Immature natural killer cell (primary cell): ENCODE measurements at places on chromosomes 1 and 21.

DNA sequence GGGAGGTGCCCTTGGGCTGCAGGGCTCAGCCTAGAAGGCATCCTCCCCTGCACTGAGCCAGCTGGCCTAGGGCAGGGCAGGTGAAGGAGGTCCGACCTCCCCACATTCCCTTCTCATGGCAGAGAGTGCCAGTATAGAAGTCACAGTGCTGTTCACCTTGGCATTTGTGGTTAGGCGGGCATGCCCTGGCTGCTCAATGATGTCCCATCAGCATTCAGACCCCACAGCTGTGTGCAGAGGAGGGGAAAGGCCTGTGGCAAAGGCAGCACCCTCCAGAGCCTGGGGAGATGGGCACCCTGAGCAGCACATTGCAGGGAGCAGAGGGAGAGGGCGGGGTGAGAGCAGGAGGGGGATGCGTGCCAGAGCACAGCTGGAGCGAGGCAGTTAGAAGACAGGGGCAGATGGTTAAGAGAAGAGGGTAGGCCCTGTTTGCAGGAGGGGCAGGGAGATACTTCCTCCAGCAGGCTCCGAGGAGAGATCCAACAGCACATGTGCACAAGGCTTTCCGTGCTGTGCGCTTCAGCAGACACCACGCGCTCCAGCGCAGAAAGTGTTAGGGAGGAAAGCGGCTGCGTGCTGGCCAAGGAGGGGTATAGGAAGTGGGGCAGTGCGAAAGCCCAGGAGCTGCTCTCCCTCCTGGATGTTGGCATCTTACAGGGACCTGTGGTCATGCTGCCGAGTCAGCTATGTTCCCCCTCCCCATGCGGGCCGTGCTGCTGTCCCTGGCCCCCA is 43.7 kb upstream of the COL6A1 start:
- H3K4me1 ChIP-seq: no peaks in the 10 kb centered on the region
- no peak for DNase-seq
- no peaks in the 10 kb centered on the region for H3K27me3 ChIP-seq

- H3K36me3 ChIP-seq: no peaks in the 10 kb centered on the region
- H3K27ac ChIP-seq: no peak overlapping the region
- H3K4me3 ChIP-seq: no peak overlapping the region
- H3K27me3 ChIP-seq: peaks cover 6% of the 10 kb centered on the region
- H3K4me1 ChIP-seq: no peaks in the 10 kb centered on the region
Measured at GRCh38 chr1:5513846-5514526, 478.2 kb downstream of the NPHP4 start.

- peaks cover 3% of the 10 kb centered on the region for H3K27me3 ChIP-seq
- peaks cover 89% of the 10 kb centered on the region for H3K4me1 ChIP-seq
- DNase-seq: no peak
- no peaks in the 10 kb centered on the region for H3K36me3 ChIP-seq
- no peak overlapping the region for H3K27ac ChIP-seq
- H3K4me3 ChIP-seq: no peak overlapping the region
Measured at GRCh38 chr1:198199105-198199504, 42.3 kb downstream of the NEK7 start.

DNA sequence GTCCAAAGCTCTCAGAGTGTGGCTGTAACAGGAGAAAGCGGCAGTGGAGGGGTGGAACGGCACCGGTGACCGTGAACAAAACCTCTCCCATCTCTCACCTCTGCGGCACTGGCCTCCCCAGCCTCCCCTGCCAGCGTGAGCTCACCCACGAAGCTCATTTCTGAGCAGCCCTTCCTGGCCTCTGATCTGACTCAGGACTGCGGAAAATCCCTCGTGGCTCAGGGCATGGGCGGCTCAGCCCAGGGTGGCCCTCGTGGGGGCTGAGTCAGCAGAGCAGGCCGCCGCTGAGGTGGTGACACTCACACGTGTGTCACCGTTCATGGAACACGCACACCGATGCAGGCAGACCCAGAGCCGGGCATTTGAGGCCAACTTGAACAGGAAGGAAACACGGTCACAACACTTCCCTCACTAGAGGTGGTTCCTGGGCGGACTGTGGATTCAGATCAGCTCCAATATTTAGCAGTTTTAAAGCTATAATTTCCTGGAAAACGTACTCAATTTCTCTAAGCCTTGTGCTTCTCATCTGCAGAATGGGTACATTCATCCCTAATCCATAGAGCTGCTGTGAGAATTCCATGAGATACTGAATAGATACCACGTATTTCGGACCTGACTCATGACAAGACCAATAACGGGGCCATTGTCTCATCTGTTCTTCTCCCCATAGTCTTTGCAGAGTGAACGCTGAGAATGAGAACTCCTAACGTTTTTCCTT is 115.0 kb upstream of the TMPRSS2 start:
- no peak overlapping the region for H3K4me3 ChIP-seq
- no peak overlapping the region for H3K27ac ChIP-seq
- H3K27me3 ChIP-seq: peaks cover 4% of the 10 kb centered on the region
- H3K4me1 ChIP-seq: no peaks in the 10 kb centered on the region

GRCh38 chr1:70057500-70057899 is 147.9 kb downstream of the LRRC40 start:
- H3K4me3 ChIP-seq: no peak overlapping the region
- H3K36me3 ChIP-seq: no peaks in the 10 kb centered on the region
- H3K27me3 ChIP-seq: no peaks in the 10 kb centered on the region
- DNase-seq: no peak
- H3K27ac ChIP-seq: no peak overlapping the region

- no peaks in the 10 kb centered on the region for H3K36me3 ChIP-seq
- DNase-seq: peak; percentile 67
- peaks cover 50% of the 10 kb centered on the region for H3K27me3 ChIP-seq
Measured at GRCh38 chr1:58781541-58782177, 2.2 kb downstream of the JUN start.

GRCh38 chr1:99891997-99892396 is 41.8 kb downstream of the AGL start:
- H3K27me3 ChIP-seq: no peaks in the 10 kb centered on the region
- H3K36me3 ChIP-seq: peaks cover 27% of the 10 kb centered on the region
- no peak for DNase-seq
- H3K27ac ChIP-seq: no peak overlapping the region
- H3K4me1 ChIP-seq: no peaks in the 10 kb centered on the region
- H3K4me3 ChIP-seq: no peak overlapping the region

- peaks cover 28% of the 10 kb centered on the region for H3K4me1 ChIP-seq
- peaks cover 2% of the 10 kb centered on the region for H3K27me3 ChIP-seq
- peaks cover 4% of the 10 kb centered on the region for H3K36me3 ChIP-seq
- no peak for DNase-seq
- no peak overlapping the region for H3K4me3 ChIP-seq
- no peak overlapping the region for H3K27ac ChIP-seq
Measured at GRCh38 chr1:78641558-78641957, 8.1 kb upstream of the IFI44 start.

DNA sequence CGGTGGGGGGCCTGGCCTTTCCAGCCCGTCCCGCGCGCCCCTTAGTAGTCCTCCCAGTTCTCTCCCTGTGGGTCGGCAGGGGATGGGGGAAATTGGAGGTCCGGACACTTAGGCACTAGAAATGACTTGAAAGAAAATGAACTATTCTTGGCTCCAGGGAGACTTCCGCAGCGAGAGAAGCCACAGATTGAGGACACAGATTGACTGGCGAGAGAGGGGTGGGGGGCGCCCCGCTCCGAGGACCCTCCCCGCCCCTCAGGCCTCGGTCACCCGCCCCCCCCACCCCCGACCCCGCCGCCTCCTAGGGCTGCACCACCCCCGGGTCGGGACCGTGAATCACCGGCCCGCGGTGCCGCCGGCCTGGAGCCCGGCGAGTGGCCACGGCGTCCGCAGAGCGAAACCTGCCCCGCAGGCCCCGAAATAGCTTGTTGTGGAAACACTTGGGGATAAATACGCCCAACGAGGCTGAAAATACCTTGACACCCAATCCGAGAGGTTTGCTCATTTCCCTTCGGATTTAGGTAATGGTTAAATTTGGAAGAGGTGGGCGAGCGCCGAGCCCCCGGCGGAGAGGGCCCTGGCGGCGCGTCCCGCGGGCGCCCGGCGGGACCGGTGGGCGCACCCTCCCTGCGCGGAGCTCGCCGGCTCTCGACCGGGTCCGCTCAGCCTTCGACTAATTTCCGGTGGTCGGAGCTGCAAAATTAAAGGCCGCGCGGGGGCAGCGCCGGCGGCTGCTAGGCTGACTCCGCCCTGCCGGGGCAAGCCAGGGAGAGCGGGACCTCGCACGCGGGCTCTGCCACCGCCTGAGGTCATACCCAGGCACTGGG is at the start of gene GFI1:
Gene GFI1 (minus strand): TSS at position 675 of the 827 bp plus-strand sequence. CDS start 3,438 bp downstream, outside the sequence.
- peaks cover 23% of the 10 kb centered on the region for H3K4me1 ChIP-seq
- H3K4me3 ChIP-seq: peak within 1 kb of the TSS; percentile 95
- DNase-seq: peak; percentile 67

- no peaks in the 10 kb centered on the region for H3K36me3 ChIP-seq
- peaks cover under 1% of the 10 kb centered on the region for H3K27me3 ChIP-seq
- DNase-seq: no peak
- H3K4me1 ChIP-seq: no peaks in the 10 kb centered on the region
Measured at GRCh38 chr1:180614730-180615129, 17.1 kb upstream of the XPR1 start.

- peaks cover 7% of the 10 kb centered on the region for H3K4me1 ChIP-seq
- H3K27ac ChIP-seq: no peak overlapping the region
- no peaks in the 10 kb centered on the region for H3K36me3 ChIP-seq
- DNase-seq: no peak
- no peak overlapping the region for H3K4me3 ChIP-seq
- H3K27me3 ChIP-seq: peaks cover 6% of the 10 kb centered on the region
Measured at GRCh38 chr1:21821385-21822019, 9.4 kb downstream of the LDLRAD2 start.

- no peak for DNase-seq
- peaks cover 7% of the 10 kb centered on the region for H3K27me3 ChIP-seq
- H3K4me1 ChIP-seq: no peaks in the 10 kb centered on the region
- H3K36me3 ChIP-seq: no peaks in the 10 kb centered on the region
Measured at GRCh38 chr1:31596737-31597097, 20.4 kb downstream of the TINAGL1 start.

GRCh38 chr1:112877750-112878149 is 78.2 kb downstream of the SLC16A1 start:
- no peaks in the 10 kb centered on the region for H3K36me3 ChIP-seq
- H3K27ac ChIP-seq: no peak overlapping the region
- no peak for DNase-seq
- peaks cover 5% of the 10 kb centered on the region for H3K4me1 ChIP-seq
- peaks cover 5% of the 10 kb centered on the region for H3K27me3 ChIP-seq
- no peak overlapping the region for H3K4me3 ChIP-seq

GRCh38 chr21:43355925-43356289 is 71.0 kb downstream of the SIK1 start:
- no peak for DNase-seq
- H3K36me3 ChIP-seq: no peaks in the 10 kb centered on the region
- H3K4me3 ChIP-seq: no peak overlapping the region
- peaks cover under 1% of the 10 kb centered on the region for H3K4me1 ChIP-seq
- H3K27me3 ChIP-seq: no peaks in the 10 kb centered on the region

GRCh38 chr1:244865028-244865371 is 657 bp upstream of the HNRNPU start:
- H3K4me1 ChIP-seq: peaks cover 67% of the 10 kb centered on the region
- H3K27me3 ChIP-seq: peaks cover 40% of the 10 kb centered on the region
- no peak for DNase-seq

DNA sequence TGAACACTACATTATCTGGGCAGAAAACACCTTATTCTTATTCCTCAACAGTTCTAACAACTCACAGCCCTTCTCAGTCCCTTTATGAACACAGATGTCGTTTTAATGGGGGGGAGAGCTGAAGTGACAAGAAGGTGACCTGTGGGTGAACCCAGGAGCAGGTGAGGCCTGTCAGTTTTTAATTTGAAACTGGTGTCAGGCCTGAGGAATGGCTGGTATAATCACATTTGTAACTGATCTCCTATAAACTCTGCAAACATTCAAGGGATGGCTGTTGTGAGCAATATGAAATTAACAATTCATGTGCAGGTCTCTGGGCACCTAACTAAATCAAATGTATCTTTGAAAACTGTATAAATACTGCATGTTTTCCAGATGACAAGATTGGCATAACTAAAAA is 362.1 kb upstream of the NR5A2 start:
- H3K27me3 ChIP-seq: peaks cover 3% of the 10 kb centered on the region
- H3K27ac ChIP-seq: no peak overlapping the region
- no peak for DNase-seq
- H3K36me3 ChIP-seq: no peaks in the 10 kb centered on the region
- no peak overlapping the region for H3K4me3 ChIP-seq
- H3K4me1 ChIP-seq: no peaks in the 10 kb centered on the region
